Stimulated activated CD8-positive, alpha-beta memory T cell treated with anti-CD3 and anti-CD28 coated beads, Interleukin-12 subunit alpha, Interleukin-12 subunit beta, amount 100 ng/mL, for 1 hour (primary cell): ENCODE measurements at places on chromosomes 6 and 20.

DNA sequence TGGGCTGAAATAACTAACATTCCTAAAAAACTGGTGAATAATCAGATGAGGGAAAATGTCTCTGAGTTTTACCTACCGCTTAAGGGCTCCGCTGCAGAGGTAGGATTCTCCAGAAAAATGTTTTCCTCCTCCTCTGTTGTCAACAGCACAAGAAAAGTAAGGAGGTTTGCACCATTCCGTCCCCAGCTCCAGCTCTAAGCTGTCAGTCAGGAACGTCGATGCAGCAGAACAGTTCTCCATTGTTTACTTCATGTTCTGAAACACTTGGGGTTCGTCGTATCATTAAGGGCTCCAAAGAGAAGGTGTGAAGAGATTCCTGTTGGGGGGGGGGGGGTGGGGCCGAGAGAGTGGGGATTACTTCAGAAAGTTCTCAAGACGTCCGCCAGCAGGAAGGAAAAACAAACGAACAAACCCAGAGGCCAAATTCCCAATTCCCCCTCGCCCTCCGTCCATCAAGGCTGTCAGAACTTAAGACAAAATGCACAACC lies 734 bp downstream of the MMS22L start:
- DNase-seq: no peak

DNA sequence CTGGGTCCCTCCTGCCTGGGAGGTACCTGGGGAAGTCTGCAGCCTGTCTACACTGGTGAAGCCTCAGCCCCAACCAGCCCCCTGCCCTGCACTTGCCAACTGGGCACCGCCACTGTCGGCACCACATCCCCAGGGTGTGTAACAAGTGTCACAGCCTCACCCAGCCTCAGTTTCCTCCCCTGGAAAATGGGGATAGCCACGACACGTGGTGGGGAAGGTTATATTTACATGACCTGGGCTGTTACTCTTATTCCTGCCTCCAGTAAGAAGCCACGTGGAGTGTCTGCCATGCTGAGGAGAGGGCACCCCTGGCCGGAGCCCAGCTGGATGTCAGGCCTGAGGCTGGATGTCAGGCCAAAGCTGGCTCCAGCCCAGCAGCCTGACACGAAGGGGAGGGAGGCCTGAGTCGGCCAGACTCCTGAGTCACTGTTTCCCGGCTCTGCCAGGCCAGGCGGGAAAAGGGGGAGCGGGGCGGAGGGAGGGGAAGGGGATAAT lies 44.9 kb downstream of the SNAI1 start:
- no peak for DNase-seq

GRCh38 chr20:37852666-37853065 lies 50.3 kb upstream of the VSTM2L start:
- no peak for DNase-seq

GRCh38 chr6:66199171-66199570 lies 492.1 kb upstream of the EYS start:
- DNase-seq: no peak

GRCh38 chr20:1326031-1326930 lies 2.7 kb downstream of the SDCBP2 start:
- DNase-seq: no peak

DNA sequence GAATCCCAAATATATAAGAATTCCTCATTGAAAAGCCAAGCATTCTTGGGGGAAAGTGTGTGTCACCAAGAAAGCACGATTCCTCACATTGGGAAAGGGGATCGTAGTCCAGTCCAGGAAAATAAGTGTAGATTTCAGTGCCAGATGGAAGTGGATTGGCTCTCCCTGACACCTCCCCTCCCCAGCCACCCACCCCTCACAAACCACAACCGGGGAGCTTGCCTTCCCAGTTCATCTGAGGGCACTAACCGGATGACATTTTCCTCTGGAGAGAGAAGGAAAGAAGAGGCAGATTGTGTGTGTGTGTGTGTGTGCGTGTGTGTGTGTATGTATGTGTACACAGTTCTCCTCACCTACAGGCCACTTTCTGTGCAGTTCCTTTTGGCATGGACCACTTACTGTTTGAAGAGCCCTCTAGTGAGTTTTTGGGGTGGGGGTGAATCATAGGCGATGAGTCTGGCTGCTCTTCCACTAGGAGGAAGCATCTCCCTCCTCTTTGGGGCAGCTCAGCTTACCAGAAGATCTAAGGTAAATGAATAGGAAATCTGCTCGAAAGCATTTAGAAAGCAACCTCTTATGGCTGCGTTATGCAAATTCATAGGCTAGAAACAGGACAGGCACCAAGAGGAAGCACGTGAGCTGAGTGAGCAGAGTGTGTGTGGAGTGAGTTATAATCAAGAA lies 20.8 kb downstream of the DAAM2 start:
- DNase-seq: no peak

DNA sequence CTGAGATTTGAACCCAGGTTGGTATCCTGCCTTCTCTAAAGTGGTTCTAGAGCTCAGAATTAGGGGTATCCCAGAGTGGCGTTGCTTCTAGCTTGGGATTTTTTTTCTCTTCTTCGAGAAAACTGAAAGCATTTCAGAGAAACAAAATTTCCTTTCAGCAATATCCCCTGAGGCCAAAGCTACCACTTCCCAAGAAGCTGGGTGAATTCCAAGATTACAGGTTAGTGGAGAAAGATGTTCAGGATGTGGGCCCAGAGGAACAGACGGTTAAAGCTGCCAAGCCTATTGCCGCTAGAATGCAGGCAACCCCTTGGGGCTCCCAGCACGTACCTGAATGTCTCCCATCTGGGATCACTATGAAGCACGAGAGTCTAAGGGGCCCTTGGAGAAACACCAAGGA lies 134.1 kb downstream of the FOXO3 start:
- DNase-seq: no peak

DNA sequence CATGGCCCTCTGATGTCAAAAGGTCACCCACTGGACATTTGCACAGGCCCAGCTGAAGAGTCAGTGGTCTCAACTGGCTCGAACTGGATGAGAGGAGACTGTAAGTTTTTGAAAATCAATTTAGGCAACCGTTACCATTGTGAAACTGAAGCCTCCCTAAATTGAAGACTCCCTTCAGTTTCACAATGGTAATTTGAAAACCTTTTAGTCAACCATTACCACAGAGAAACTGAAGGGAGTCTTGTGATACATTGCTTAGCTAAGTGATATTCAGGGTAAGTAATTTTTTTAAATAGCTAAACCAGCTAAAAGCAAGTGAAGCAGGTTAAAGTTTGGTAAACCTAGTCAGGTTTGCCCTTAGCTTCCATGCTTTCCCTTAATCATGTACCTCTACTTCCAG lies 197.3 kb upstream of the NT5E start:
- no peak for DNase-seq

DNA sequence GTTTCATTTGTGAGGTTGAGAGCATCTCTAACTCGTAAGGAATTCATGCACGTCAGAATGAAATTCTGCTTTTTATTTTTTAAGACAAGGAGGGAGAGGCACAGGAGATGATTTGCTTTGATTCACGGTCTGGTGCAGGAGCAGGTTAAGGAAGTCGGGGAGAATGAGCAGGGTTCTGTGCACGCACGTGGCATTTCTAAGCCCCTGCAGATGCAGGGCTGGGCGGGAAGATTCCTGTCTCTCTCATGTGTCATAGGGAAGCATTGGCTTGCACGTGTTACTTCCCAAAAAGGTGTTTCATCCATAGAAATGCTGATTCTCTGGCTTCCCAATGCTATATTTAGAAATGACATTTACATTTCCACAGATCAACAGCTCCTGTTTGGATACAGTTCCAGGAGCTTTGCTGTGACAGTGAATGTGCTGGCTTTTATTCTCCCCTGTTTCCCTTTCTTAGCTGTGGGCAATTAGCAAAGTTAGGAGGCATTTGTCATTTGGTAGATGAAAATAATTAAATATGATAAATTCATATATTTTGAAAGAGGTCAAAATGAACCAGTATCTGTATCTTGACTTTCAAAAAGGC lies 119.7 kb upstream of the ZFP64 start:
- no peak for DNase-seq

DNA sequence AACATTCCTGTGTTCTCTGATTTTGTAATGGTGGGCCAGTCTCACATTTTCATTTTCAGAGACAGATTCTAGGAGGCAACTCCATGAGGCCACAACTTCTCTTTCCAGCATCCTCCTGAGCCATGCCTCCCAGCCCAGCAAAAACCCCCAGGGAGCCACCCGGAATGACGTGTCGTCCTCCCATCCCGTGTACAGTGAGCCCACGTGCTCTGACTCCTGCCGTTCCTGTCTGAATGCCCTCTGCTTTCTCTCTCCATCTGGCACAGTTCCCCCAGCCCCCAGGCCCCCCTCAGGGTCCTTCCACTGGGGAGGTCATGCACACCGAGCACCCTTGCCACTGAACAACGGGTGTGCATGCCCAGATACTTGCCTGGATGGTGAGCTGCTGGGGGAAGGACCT lies 38.0 kb downstream of the C20orf203 start:
- DNase-seq: no peak

GRCh38 chr6:16409531-16410441 lies 171.4 kb downstream of the GMPR start:
- peak; percentile 25 for DNase-seq

DNA sequence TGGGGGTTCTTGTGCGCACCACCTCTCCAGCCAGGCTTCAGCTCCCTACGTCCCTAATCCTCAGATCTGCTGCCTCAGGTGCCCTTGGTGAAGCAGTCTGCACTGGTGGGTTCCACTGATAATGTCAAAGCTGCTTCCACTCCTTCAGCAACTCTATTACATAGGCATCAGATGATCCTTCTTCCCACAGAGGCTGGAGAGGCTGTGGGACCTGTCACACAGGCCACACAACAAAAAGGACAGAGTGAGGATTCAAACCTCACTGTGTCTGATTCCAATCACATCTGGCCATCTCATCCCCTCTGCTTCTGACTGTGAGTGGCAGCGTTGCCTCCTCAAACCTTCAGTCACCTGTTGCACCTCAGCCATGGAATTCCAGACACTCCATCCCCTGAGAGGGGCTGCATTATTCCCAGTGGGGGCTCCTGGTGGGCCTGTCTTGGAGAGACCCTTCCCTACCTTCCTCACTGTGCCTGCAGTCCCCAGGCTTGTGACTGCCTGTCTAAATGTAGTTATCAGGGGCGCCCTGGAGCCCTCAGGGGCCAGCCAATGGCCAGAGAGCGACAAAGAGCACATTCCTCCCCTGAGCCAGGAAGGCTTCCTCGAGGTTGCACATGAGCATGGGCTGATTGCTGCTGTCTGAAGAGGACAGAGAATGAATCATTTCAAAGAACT lies 211.4 kb upstream of the ECI2 start:
- DNase-seq: no peak

DNA sequence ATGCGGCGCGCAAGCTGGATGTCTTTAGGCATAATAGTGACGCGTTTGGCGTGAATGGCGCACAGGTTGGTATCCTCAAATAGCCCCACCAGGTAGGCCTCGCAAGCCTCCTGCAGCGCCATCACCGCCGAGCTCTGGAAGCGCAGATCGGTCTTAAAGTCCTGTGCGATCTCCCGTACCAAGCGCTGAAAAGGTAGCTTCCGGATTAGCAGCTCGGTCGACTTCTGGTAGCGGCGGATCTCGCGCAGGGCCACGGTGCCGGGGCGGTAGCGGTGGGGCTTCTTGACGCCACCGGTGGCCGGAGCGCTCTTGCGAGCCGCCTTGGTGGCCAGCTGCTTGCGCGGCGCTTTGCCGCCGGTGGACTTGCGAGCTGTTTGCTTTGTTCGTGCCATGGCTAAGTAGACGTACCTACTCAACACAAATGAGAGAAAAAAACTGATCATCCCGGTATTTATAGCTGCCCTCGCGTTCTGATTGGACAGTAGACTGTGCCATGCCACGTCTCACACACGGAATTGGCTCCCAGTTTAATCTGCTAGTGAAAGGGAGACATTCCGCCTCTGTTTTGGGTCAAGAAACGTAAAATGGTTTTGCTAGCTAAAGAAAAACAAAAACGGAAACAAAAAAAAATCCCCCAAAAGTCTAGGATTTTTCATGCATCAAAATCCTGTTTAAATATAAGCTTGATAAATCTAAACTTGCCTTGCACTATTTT lies 40.1 kb downstream of the OR2B2 start:
- DNase-seq: peak; percentile 75

- DNase-seq: no peak
Measured at GRCh38 chr6:46903175-46903574, 18.6 kb downstream of the ADGRF5 start.

DNA sequence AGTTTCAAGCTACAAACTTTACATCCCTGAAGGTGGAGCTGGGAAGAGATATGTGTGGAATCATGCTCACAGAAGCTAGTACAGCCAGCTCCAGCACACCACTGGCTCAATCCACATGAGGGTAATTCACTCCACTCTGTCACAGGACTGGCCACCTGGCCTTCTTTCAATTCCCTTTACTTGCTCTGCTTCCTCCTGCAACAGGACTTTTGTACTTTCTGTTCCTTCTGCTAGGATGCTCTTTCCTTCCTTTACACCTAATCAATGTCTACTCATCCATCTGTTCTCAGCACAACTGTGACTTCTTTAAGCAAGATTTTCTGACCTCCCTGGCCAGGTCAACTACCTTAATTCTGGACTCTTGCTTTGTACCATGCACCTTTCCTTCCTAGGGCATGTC lies 39.4 kb upstream of the MYB start:
- DNase-seq: no peak

DNA sequence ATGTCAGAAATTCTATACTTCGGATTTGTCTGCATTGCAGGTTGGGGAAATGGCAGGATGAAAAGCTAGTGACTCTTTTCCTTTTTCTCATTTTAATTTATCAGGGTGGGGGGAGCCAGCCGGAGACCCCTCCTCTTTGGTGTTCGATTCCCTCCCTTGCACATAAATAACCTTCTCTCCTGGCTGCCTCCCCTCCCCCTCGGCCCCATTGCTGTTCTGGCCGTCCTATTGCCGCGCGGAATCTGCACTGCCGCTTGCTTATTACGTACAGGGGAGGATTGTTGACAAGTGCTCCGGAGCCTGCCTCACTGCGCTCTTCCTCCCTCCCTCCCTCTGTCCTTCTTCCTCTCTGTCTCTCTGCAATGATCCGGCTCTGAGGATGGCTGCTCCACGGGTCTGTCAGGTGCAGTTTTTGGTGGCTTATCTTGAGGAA lies 154.7 kb downstream of the JARID2 start:
- no peak for DNase-seq

DNA sequence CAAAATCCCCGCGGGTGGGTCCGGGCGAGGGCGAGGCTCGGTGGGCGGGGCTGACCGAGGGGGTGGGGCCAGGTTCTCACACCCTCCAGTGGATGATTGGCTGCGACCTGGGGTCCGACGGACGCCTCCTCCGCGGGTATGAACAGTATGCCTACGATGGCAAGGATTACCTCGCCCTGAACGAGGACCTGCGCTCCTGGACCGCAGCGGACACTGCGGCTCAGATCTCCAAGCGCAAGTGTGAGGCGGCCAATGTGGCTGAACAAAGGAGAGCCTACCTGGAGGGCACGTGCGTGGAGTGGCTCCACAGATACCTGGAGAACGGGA lies 809 bp downstream of the HLA-G start:
- DNase-seq: no peak

GRCh38 chr6:42195415-42195814 lies 659 bp upstream of the GUCA1B start:
- no peak for DNase-seq

- no peak for DNase-seq
Measured at GRCh38 chr6:130676077-130676772, 151.0 kb upstream of the SMLR1 start.

- DNase-seq: no peak
Measured at GRCh38 chr6:154995254-154996015, at the start of gene TIAM2. TIAM2 (plus strand) TSS chr6:154995315; CDS start chr6:155129224, 133,909 bp downstream.

- no peak for DNase-seq
Measured at GRCh38 chr6:124069230-124069950, 265.7 kb downstream of the NKAIN2 start.
